ENCODE measurements at places on chromosomes 7 and 10.

DNA sequence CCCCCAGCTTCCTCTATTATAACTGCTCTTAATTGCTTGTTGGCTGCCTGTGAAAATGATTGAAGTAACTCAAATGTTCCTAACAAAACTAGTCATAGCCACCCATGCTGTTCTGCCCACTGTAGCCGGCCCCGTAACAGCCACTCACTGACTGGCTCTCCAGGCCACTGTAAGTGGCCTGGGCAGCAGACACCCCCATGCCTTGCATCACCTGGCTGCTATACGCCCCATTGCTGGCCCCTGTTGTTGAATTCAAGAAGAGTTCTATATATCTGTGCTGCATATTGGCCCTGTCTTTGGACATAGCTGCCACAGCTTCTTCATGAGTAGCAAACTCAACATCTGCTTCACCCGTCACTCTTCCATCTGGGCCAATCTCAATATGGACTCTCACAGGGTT is 15.1 kb downstream of the FXYD4 start:
- no peak for DNase-seq

DNA sequence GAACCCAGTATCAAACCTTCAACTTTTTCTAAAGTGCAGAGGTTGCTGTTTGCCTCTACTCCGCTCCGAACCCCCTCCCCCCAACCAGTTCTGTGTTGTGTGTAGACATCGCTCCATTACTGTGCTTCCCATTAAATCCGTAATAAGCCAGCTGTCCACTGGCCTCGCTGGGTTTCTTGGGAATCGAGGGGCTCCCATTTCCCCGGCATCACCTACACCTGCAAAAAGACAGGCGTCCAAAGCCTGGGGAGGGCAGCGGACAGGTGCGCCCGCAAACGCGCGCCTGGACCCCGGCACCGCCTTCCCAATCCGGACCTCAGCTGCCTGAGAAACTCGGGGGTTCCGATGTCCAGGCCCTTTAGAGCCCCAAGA is 631 bp downstream of the RTKN2 start:
- no peak for DNase-seq

- no peak for DNase-seq
Measured at GRCh38 chr7:21099432-21099831, 312.7 kb upstream of the SP8 start.

- no peak for DNase-seq
Measured at GRCh38 chr7:139699640-139700504, 77.9 kb downstream of the HIPK2 start.

DNA sequence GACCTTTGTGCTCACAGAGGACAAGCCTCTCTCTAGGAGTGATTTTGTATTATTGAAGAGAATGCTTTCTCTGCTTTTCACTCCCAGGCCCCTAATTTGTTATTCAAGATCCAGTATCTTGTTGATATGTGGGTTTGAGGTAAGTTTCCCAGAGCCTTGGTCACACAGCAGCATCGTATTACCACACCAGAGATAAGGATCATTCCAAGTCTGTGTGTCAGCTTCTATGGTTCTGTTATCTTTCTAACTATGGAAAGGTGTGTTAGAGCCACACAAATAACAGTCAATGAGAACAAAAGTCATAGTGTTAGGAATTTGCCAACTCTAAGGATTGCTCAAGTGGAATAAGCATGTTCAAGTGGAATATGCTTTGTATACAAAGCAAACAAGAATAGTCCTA is 1208.3 kb downstream of the GATA3 start:
- no peak for DNase-seq

- no peak for DNase-seq
Measured at GRCh38 chr7:91655656-91656055, 224.8 kb downstream of the MTERF1 start.

DNA sequence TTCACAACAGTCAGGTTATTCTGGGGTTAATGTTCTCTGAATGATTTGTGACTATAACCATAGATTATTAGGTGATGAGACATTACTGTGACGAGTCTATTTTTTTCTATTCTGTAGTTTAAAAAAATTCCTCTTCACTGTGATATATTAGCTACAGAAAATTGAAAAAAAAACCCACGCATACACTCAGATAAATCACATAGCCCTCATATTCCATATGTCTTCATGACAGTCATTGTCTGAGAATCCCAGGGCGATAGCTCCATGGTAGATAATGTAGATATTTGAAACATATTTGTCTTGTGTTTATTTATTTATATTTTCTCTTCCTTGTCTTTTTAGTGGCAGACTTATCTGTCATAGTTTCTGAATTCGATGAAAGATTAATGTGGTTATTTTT is 110.0 kb downstream of the CAMK1D start:
- DNase-seq: no peak

Data from cortex of kidney (tissue), 1 donor.